A549 treated with RU486 at 1 μM for 4 hours (cell line): ENCODE measurements at places on chromosomes 6 and 20. TPM values are rescaled to one million over a fixed set of nuclear protein-coding genes. Genes with fewer than 3 reads are reported as not detected.

Gene TMEM170B
- 0.17 to 0.87 TPM (median 0.80 TPM) in 5 replicates for total RNA-seq

Gene KIAA1755
- 0.11 to 0.21 TPM (median 0.15 TPM) in 4 of 5 replicates, not detected in the other for total RNA-seq

Gene HLA-DOA
- 0.50 TPM in 1 of 5 replicates, not detected in the others for total RNA-seq

Gene SFTA2
- not detected in 5 replicates for total RNA-seq

Gene CFAP61
- 0.16 to 0.92 TPM (median 0.47 TPM) in 4 of 5 replicates, not detected in the other for total RNA-seq

Gene TFAP2D
- not detected in 5 replicates for total RNA-seq
